ENCODE measurements at places on chromosomes 6 and 20.

- DNase-seq: no peak
Measured at GRCh38 chr6:25303254-25303653, 24.1 kb downstream of the CARMIL1 start.

- DNase-seq: no peak
Measured at GRCh38 chr20:46199198-46199597, 81.1 kb downstream of the CD40 start.

- no peak for DNase-seq
Measured at GRCh38 chr6:96153775-96154174, 138.0 kb downstream of the FUT9 start.

GRCh38 chr6:131379948-131380347 lies 193.1 kb upstream of the ARG1 start:
- no peak for DNase-seq

- no peak for DNase-seq
Measured at GRCh38 chr6:26342106-26343004, 22.6 kb upstream of the BTN3A2 start.

DNA sequence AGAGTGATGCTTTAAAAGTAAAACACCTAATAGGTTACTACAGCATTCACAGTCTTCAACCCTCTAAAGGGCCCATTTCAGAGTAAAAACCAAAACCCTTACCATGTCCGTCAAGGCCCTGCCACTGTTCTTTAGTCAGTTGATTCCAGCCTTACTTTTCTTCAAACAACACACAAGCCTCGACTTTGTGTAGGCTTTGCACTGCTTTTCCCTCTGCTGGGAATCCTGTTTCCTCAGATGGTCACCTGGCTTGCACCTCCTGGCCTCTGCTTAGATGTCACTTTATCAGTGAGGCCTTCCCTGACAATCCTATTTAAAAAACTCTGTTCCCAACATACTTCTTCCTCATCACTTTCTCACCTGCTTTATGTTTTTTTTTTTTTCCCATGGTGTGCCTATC lies 77.1 kb upstream of the FLRT3 start:
- no peak for DNase-seq

GRCh38 chr6:106767271-106767670 lies 137.9 kb downstream of the QRSL1 start:
- DNase-seq: no peak

- no peak for DNase-seq
Measured at GRCh38 chr20:36017048-36017951, 48.9 kb downstream of the CNBD2 start.

GRCh38 chr6:33276864-33277662 lies at the start of gene B3GALT4:
TSS of gene B3GALT4 (plus strand) at chr6:33277123. CDS start at chr6:33277420, 297 bp downstream.
- peak; percentile 76 for DNase-seq

DNA sequence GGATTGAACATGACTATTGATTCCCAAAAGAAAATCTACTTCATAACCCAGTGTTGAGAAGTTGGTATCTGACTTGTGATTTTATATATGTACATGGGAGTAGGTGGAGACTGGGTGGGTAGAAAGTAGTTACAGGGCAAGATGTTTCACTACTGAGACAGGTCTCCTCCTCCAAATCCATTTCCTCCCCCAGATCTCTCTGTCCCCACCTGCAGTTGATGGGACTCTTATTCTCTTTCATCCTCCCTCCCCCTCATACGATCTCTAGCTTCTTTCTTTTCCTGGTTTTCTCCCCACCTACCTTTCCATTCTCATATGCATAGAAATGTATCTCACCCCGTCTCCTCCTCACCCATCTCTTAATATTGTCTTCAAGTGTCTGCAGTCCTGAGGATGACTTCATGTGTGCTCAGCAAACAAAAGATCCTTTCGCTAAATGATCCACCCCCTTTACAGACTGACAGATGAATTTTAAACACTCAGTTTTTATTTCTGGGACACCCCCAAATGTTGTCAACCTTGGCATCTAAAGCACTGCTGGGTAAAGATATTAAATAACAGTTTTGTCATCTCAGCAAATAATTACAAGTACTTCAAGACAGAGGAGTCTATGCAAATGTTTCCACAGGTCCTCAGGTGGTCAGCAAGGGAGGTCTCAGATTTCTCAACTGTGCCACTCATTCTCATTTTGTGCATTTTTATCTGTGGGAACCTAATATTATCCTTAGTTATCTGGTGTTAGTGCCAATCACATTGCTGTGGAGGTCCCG lies 18.7 kb upstream of the HECA start:
- peak; percentile 31 for DNase-seq

DNA sequence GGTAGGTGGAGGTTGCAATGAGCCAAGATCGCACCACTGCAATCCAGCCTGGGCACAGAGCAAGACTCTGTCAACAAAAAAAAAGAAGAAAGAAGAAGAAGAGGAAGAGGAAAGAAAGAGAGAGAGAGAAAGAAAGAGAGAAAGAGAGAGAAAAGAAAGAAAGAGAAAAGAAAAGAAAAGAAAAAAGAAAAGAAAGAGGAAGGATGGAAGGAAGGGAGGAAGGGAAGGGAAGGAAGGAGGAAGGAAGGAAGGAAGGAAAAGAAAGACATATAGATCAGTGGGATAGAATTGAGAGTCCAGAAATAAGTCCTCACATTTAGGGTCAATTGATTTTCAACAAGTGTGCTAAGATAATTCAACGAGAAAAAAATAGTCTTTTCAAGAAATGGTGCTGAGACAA lies 34.0 kb upstream of the SH3BGRL2 start:
- DNase-seq: no peak

GRCh38 chr6:4382362-4382853 lies 247.0 kb upstream of the ECI2 start:
- DNase-seq: no peak

DNA sequence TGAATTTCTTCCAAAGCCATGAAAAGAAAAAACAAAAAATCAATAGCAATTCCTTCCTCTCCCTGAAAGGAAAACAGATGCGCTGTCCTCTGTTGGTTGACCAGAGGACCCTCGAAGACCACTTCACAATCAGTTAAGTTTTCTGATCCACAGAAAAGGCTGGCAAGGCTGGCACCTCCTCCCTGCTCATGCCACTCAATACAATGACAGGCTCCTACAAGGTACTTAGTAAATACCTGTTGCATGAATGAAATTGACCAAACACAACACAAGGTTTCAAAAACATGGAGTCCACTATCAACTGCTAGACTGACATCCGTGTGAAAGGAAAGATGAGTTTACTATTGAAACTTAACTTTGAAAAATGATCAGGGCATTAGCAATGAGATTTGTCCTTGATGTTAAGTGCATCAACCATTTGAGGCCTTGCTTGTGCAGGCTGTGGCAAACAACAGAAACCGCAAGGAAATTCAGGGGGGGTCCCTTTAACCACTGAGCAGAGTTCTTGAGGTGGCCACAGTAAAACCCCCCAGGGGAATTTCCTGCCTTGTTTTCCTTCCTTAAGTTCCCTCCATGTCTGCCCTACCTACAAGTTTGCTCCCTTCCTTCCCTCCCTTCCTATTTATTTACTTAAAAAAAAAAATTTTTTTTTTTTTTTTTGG lies 27.9 kb upstream of the RTF2 start:
- no peak for DNase-seq

- DNase-seq: no peak
Measured at GRCh38 chr20:37364013-37364926, 18.3 kb downstream of the SRC start.

- DNase-seq: no peak
Measured at GRCh38 chr20:61912665-61913422, 152.8 kb downstream of the TAF4 start.

Measured in NCI-H1417 (cell line).